Fibroblast of mammary gland (primary cell): ENCODE measurements at places on chromosomes 5 and 9.
A peak's percentile ranks its signal among the peaks of the same experiment; 100 is the strongest.

GRCh38 chr5:171633776-171634470 lies 151.7 kb upstream of the SMIM23 start:
- DNase-seq: no peak

DNA sequence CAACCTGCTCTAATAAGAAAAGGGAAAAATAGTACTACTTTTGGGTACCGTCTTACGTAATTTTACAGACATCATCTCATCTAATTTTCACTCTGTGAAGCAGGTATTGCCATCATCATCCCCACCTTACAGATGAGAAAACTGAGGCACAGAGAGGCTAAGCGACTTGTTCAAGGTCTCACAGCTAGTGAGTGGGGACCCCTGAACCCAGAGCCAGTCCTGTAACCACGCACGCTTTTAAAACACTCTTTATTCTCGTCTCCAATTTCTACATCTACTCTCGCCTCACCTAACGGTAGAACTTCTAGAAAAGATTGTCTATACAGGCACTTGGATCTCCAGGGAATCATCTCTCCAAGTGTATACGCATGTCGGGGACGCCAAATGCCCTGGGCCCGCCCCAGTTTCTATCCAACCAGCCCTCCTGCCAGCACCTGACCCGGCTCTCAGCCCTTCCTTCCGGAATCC lies 1.5 kb upstream of the TRAF1 start:
- DNase-seq: no peak

- DNase-seq: no peak
Measured at GRCh38 chr5:67379753-67380152, 183.2 kb upstream of the CD180 start.

GRCh38 chr5:178265746-178266145 lies 33.1 kb upstream of the PHYKPL start:
- no peak for DNase-seq

DNA sequence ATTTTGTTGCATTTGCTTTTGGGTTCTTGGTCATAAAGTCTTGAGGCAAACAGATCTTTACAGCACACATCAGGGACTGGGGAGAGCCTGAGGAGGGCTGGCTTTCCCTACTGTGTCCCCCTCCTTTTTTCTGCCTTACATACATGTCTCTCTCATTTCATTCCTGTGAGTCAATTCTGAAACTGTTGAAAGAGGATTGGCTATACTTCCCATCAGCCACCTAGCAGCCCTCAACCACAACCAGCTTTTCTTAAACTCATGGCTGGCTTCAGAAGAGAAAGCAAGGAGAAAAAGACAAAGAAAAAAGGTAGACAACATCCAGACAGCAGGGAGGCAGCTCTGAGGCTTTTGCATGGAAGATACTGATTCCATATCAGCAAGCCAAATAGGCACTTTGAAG lies 374.8 kb upstream of the KIF2A start:
- no peak for DNase-seq

- no peak for DNase-seq
Measured at GRCh38 chr5:55387865-55388264, 80.1 kb downstream of the MTREX start.

DNA sequence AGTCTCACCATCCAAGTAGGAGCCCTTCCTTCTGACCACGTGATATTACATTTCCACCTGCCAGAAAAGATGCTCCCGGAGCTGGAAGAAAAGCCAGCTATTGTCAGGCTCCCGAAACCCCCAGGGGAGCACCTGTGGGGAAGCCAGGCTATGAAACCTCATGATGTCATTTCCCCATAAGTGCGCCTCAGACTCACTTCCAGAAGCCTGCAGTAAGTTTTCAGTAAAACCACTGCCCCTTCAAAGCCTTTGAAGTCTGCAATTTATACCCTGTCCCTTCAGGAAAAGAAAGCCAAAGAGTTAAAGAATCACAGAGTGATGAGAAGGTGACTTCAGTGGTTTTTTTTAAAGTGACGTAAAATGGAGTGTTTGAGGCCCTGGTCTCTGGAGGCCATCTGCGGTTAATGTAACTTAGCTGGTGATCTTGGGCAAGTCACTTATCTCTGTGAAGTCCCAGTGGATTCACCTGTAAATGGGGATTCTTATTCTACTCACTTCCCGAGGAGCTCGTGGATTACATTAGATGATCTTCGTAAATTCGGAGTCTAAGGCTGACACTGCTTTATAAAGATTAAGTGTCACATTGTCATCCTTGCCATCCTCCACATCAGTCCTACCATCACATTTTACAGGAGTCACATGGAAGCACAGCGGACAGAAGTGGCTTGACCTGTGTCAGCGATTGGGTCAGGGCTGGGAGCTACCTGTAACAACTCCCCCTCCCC lies 2.6 kb upstream of the SEMA6A start:
- DNase-seq: no peak

DNA sequence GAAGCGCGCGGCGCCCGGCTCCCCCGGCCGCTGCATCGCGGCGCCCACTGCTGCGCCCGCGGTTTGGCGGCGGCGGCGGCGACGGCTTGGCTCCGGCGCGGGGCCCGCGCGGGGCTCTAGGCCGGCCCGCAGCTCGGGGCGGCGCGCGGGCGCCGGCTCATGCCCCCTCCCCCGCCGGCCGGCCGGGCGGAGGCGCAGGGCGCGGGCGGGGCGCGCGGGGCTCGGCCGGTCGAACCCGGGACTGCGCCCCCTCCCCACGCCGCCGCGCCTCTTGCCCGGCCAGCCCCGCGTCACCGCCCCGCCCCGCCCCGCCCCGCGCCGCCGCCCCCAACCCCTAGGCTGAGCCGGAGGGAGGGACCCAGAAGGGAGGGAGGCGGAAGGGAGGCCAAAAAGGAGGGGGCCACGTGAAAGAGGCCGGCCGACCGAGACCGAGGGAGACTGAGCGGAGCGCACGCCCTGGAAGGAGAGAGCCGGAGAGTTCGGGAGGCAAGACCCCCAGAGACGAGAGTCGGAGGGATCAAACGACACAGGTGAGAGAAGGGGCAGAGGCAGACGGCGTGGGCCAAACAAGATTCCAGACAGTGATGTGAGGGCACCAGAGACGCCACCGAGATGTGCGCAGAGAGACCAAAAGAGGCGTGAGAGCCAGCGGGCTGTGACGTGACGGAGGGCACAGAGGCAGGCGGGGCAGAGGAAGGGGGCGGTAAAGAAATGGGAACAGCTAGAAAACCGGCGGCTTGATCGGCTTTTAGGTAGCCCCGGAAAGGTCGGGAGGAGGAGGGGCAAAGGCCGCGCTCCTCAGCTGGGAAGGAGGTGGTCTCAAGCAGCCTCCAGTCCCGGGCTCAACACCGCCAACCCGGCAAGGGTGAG lies at the start of gene BARX1:
TSS of gene BARX1 (minus strand) at position 245 of the 870 bp plus-strand sequence. CDS start at position 36, 209 bp downstream.
- no peak for DNase-seq

DNA sequence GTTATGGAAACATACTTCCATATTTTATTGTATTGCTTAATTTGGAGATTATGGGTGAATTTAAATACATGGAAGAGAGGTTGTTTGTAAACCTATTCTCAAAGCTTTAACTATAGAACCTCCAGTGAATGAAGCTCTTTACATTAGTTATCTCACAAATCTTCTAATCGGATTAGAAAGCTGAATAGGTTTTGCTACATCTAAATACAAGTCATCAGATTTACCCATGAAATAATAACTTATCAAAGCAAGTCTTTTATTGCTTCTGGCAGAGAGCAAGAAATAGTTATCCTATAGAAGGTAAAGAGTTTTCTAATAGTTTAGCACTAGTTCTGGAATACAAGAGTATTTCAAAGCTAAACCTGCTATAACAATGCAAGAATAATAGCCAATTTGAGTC lies 104.4 kb upstream of the SREK1 start:
- DNase-seq: no peak

- DNase-seq: peak; percentile 99
Measured at GRCh38 chr5:97838214-97838613, 655.2 kb upstream of the RIOK2 start.

GRCh38 chr9:16385590-16385989 lies 484.9 kb downstream of the BNC2 start:
- peak; percentile 93 for DNase-seq

- no peak for DNase-seq
Measured at GRCh38 chr5:135615581-135616260, 36.9 kb upstream of the CXCL14 start.

DNA sequence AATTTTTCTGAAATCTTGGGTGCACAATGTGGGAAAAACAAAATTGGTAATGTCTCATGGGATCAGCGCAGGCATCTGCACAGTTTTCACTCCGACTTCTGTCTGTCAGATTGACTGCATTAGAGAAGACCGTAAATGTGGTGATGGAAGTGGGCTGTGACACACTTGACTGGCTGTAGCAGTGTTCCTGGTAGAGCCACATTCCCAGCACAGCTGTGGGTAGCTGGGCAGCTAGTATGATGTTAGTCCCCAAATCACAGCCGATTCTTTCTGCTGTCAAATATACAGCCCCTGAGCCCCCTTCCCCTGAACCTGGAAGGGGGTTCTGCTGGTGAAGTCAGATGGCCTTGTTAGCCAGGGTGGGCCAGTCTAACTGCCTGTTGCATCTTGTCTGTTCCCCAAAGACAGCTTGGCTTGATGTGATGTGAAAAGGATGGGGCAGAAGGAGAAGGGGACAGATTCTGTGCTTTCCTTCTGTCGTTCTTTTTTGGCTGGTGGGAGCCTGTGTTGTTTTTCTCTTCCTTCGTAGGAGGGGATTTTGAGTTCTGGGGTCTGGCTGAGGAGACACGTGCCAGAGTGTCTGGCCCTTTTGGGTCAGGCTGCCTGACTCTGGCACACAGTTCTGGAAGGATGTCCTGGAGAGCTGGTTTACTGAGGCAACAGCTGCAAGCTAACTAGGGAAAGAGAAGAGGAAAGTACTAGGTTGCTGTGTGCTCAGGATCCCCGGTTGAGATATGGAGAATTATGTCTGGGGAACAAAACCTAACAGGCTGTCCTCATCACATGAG lies 66.4 kb upstream of the SPRY4 start:
- no peak for DNase-seq

GRCh38 chr9:6907772-6908381 lies 150.1 kb downstream of the KDM4C start:
- DNase-seq: peak; percentile 58

DNA sequence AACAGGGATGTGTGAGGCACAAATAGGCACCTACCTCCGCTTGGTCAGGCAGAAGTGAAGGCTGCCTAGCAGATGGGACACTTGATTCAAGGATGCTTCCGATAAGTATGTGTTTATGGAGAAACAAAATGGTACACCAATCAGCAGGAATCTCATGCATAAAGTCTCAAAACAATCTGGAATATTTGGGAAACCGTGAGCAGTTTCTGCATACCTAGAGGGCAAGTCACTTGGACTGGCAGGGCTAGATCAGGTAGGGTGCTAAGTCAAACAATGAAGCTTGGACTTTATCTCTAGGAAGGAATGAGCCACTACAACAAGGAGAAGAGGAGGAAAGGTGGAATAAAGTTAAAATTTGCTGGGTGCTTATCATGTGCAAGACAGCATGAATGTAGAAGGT lies 5.5 kb downstream of the EPB41L4A start:
- no peak for DNase-seq

DNA sequence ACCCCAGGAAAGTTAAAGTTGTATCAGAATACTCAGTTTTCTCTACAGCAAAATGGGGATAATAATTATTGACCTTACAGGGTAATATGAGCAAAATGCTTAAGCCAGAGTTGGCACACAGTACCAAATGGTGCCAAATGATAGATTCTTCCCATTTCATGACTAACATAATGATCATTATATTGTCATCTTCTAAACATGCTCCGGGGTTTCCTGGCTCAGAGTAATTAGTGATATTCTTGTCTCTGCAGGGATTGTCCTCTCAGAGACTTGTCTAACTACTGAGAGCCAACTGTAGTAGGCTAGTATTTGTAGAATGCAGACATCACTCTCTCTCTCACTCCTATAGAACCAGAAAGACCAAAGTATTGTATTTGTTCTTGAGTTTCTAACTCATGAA lies 25.2 kb upstream of the PPP2R2B start:
- no peak for DNase-seq

GRCh38 chr5:110258460-110259216 lies 467.8 kb downstream of the TMEM232 start:
- peak; percentile 67 for DNase-seq

DNA sequence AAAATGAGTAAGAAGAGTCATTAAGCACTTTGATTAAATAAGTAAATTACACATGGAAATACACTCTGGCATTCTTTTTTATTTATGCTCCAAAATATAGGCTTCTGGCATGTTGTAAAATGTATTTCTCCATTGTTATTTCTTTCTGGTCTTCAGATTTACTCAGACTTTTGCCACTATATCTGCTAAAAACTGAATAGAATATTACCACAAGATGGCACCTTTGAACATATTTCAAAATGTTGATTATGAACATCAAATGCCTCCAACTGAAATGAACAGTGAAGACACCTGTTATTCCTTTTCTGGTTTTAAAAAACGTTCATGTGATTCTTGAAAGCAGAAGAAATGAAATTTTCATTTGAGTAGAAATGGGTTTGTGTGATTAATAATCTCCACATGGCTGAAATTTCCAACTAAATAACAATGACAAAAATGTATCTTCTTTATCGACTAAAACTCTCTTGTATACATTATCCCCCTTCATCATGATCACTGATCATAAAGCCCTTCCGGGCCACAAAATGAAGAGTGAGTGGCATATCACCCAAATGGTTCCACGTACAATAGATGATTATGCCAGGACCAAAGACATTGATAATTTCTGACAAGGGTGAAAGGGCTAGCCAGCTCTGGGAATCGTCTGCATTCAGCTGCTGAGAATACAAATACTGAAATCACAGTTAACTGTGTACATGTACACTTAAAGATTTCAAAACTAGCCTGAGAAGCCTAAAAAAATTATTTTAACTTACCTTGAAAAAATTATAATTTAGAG lies 23.8 kb downstream of the TYRP1 start:
- DNase-seq: no peak

- DNase-seq: no peak
Measured at GRCh38 chr5:122885045-122885517, 39.7 kb downstream of the SNX24 start.

GRCh38 chr5:32058997-32059396 lies 115.1 kb downstream of the GOLPH3 start:
- DNase-seq: no peak

- no peak for DNase-seq
Measured at GRCh38 chr9:128937310-128938165, 9.9 kb downstream of the DOLK start.

DNA sequence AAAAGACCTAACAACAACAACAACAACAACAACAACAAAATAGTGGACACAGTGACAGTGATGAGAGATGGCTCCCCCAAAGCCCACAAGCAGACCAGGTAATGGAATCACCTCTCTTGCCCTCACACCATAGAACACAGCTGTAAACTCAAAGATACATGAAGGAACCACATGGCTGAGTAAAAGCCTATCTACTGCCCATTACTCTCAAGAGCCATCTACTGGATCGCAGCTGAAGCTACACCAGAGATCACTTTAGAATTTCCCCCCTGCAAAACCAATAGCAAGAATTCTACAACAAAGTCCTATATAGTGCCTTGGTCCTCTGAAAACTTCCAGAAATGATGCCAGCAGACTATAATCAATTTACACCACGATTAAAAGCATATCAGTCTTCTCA lies 1537.6 kb upstream of the CDH9 start:
- DNase-seq: peak; percentile 6

DNA sequence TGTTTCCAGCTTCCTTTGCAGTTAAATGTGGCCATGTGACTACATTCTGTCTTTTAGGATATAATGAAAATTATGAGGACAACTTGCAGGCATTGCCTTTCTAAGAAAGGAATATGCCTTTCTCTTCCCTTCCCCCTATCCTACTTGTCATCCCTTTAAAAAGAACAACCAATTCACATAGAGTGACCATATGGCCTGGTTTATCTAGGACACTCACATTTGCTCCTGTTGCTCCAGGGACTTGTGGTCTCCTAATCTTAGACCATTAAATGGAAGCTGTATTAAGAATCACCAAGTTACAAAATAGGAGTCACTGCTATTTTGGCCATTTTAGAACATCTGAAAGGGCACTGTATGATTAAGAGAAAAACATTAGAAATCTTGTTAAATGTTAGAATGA lies 520.3 kb downstream of the DTWD2 start:
- DNase-seq: no peak
